A673 (cell line): ENCODE measurements at places on chromosomes 1 and 21. TPM values are rescaled to one million over a fixed set of nuclear protein-coding genes. Genes with fewer than 3 reads are reported as not detected.

DNA sequence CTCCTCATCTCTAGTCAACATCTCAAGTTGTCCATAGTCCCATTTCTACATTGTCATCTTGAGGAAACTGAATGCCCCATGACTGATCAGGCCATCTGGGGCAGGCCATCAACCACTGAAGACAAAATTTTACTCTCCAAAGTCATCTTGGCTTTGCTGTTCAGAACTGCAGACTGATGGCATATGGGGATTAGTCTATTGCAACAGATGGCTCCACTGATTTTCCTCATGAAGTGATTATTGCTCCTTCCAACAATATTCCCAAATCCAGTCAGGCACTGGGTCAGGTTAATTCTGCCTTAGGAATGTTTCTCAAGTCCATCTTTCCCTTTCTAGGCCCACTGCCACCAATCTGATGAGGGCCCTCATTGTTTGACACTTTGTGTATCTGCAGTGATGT lies 101.7 kb downstream of the ESRRG start:
- H3K27me3 ChIP-seq, result peaks cover 6% of the 10 kb centered on the region
- no peaks in the 10 kb centered on the region for H3K36me3 ChIP-seq
- H3K4me1 ChIP-seq, result no peaks in the 10 kb centered on the region
- no peak overlapping the region for H3K4me3 ChIP-seq

DNA sequence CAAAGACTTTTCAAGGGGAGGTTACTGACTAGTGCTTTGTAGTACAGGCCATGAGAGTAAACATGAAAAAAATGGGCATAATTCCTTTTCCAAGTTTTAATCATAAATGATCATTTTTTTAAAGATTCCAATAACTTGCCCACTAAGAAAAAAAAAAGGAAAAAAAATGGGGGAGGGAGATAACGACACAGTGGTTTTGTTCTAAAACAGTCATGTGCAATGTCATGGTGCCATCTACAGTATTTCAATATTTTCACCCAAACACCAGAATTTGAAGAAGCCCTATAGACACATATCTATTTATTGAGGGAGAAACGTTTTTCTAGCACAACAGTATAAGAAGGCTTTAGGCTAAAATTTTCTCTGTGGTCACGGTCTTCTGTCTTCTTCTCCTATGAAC lies 250.2 kb downstream of the LTN1 start:
- H3K4me3 ChIP-seq, result no peak overlapping the region
- H3K4me1 ChIP-seq, result no peaks in the 10 kb centered on the region
- no peak overlapping the region for H3K27ac ChIP-seq
- DNase-seq, result peak; percentile 23

DNA sequence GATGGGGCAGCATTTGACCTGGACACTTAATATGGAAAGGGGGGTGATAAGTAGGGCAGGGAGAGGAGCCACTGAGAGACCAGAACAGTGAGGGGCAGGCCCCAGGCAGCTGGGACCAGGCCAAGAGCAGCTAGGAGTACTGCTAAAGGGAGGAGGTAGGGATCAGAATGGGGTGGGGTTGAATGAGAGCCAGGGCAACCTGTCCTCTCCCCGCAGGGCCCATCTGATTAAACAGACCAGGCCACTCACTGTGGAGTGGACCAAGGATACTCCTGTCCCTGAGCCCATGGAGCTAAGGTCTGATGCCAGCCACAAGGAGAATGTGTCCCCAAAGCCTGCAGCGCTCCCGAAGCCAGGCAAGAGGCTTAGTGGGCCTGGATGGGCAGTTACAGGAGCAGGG lies 2.1 kb downstream of the C1orf167 start:
- no peak overlapping the region for H3K4me3 ChIP-seq
- H3K27ac ChIP-seq, result no peak overlapping the region
- no peak for DNase-seq

GRCh38 chr1:246761396-246761795 lies 37.2 kb downstream of the SCCPDH start:
- no peak overlapping the region for H3K4me3 ChIP-seq
- H3K36me3 ChIP-seq, result peaks cover 23% of the 10 kb centered on the region
- DNase-seq, result no peak

GRCh38 chr1:8397511-8397910 lies 79.6 kb downstream of the SLC45A1 start:
- no peaks in the 10 kb centered on the region for H3K27me3 ChIP-seq
- H3K4me1 ChIP-seq, result peaks cover 53% of the 10 kb centered on the region
- H3K36me3 ChIP-seq, result peaks cover 3% of the 10 kb centered on the region
- peak overlapping the region; percentile 80 for H3K27ac ChIP-seq
- DNase-seq, result peak; percentile 66

FNDC5 gene
- 1.2 and 1.3 TPM in 2 replicates for total RNA-seq

FAM229A gene
- total RNA-seq, result 4.7 and 5.2 TPM in 2 replicates

C1orf94 gene
- total RNA-seq, result 0.34 and 0.72 TPM in 2 replicates
